Ureter (tissue), 1 donor: ENCODE measurements at places on chromosomes 6 and 20. TPM values are rescaled to one million over a fixed set of nuclear protein-coding genes. Genes with fewer than 3 reads are reported as not detected.

Gene EDN3
- total RNA-seq: 0.16 TPM

Gene MCCD1
- total RNA-seq: not detected

Gene ACAT2
- 42.1 TPM for total RNA-seq

Gene SIRPD
- not detected for total RNA-seq

Gene BANF2
- total RNA-seq: not detected

Gene TPBG
- total RNA-seq: 19.8 TPM

Gene KIF13A
- 57.7 TPM for total RNA-seq

Gene MYB
- total RNA-seq: 0.89 TPM

Gene CTNNBL1
- 52.9 TPM for total RNA-seq

Gene HTR1B
- total RNA-seq: 1.9 TPM

Gene MUC21
- not detected for total RNA-seq

Gene TMC2
- total RNA-seq: not detected

- DNase-seq: no peak
These were observed 85.1 kb downstream of the NCOA3 start for GRCh38 chr20:47586649-47587294.

- no peak for DNase-seq
These were observed 176.9 kb downstream of the DTNBP1 start for GRCh38 chr6:15485936-15486335.

DNA sequence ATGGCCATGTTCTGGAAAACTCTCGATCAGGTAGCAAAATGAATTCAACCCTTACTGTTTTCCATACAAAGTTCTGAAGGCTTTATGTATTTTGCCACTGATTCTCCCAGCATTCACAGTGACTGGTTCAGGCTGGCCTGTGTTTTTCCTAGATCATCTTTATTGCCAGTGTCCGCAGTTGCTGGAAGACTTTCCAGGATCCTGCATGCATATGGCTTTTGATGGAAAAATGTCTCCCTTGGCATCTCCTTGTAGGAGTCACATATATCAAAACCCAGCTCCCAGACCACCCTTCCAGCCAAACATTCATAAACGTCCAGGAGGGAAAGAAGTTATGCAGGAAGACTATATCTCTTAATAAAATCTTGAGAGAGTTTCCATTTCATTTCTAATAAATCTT lies 588.8 kb downstream of the MAFB start:
- DNase-seq: no peak

DNA sequence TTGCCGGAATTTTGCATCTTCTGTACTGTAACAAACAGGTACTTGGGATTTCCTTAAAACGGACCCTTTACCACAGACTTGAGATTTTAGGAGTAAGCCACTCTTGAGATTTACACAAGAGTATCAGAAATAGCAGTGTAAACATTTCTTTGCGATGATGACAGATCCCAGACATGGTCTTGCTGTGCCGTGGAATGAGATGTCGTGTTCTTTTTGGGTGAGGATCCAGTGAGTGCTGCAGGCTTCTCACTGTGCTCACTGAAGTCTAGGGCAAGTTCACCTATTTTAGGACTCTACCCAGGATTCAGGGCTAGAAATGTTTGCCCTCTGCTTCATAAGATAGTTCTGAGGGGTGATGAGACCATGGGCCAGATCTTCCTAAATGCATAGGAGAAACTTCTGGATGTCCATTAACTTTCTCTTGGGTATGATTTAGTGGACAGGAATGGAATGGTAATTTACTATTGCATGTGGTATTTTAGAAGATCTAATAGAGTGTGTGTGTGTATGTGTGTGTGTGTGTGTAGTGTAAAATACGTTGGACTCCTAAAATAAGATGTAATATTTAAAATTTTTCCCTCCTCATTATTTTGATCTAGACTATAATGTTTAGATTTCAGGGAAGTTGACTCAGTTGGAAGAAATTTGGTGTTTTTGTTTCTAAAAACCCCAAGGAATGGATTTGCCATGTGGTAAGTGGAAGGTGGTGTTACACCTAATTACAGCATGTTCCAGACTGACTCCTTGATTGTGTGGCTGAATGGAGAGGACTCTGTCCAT lies 8.5 kb downstream of the LRRC1 start:
- DNase-seq: no peak

- DNase-seq: no peak
These were observed 62.9 kb upstream of the HBS1L start for GRCh38 chr6:135117413-135117968.

- no peak for DNase-seq
These were observed 30.5 kb upstream of the HFE start for GRCh38 chr6:26056583-26057350.

GRCh38 chr6:107304421-107305025 lies 154.8 kb downstream of the PDSS2 start:
- DNase-seq: no peak

- no peak for DNase-seq
These were observed 769.9 kb downstream of the HDGFL1 start for GRCh38 chr6:23339268-23339667.

- no peak for DNase-seq
These were observed 24.5 kb downstream of the PGM3 start for GRCh38 chr6:83168556-83168955.

GRCh38 chr6:128570680-128571063 lies 50.3 kb upstream of the PTPRK start:
- DNase-seq: no peak

GRCh38 chr6:70508953-70509352 lies 57.8 kb upstream of the SDHAF4 start:
- DNase-seq: no peak

DNA sequence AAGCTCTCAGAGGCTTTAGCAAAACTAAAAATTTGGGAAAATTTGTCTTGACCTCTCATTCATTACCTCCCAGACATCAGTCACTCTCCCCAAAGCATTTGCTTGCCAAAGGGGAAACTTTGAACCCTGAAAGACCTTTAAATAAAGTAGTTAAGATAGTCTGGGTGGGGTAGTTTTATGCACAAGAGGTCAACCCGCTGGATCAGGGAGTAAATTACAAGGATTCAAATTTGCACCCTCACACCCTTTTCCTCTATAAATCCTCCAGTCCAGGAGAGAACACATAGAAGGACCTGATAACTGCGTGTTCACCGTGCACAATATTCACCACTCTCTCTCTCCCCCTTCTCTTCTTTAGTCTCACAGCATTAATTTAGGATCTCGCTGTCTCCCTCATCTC lies 36.1 kb upstream of the TNFRSF21 start:
- no peak for DNase-seq

DNA sequence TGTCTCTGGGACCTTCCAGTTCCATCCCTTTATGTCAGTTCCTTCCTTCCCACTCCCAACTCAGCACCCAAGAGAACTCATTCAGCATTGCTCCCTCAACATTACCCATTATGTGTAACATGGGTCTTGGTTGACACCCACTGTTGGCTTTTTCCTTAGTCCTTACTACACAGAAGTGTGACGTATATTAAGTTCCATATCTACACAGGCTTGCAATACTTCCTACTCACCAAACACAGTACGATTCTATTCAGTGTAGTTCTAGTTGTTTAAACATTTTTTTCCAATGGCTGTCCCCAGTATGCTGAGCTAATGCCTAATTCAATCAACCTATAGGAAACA lies 37.7 kb downstream of the ARHGAP18 start:
- DNase-seq: no peak

- no peak for DNase-seq
These were observed 15.1 kb downstream of the RNF217 start for GRCh38 chr6:124977067-124977908.

DNA sequence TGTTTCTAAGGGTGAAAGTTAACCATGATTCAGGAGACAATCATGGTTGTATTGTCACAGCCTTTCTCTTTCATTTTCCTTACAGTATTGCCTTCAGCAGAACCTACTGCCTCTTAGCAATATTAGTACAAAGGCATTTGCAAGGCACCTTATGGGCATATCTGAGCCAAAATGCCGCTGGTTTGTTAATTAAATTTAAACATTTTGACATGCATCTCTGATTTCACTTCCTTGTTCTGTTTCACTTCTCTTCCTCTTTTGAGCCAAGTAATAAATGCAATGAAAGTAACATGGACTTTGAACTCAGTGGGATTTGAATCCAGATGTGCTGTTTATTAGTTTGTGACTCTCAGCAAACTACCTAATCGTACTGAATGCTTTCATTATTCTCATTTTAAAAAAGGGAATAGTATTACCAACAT lies 467.4 kb upstream of the CITED2 start:
- no peak for DNase-seq

DNA sequence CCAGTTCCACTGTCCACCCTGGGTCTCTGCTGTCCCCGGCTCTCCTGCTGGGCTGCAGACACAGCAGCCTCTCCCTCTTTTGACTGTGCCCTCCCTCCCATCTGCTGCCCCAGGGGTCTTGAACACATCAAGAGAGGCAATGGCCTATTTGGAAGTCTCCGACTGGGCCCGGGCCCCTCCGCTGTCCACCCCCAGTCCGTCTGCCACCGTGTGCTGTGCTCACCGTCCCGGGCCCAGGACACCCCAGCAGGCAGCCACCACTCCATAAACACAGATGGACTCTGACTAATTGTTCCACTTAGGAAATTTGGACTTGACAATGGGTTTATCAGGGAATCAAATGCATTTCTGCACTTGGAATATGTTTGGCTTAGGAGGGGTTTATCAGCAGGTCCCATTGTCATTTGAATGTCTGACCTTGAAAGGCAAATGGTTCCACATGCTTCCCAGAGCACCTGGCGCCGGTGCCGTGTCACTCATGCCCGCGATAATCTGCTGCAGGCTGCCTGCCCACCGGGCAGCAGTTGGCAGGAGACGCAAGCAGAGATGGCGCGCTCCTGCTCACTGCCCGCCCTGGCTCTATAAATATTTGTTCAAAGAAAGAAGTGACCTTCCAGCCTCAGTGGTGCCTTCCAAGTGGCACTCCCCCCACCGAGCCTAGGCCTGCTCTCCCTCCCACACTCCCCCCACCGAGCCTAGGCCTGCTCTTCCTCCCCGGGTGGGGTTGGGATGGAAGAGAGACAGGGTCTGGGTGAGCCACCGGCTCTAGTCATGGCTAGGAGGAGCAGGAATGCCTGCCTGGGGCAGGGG lies 18.8 kb upstream of the FRMD1 start:
- DNase-seq: no peak

DNA sequence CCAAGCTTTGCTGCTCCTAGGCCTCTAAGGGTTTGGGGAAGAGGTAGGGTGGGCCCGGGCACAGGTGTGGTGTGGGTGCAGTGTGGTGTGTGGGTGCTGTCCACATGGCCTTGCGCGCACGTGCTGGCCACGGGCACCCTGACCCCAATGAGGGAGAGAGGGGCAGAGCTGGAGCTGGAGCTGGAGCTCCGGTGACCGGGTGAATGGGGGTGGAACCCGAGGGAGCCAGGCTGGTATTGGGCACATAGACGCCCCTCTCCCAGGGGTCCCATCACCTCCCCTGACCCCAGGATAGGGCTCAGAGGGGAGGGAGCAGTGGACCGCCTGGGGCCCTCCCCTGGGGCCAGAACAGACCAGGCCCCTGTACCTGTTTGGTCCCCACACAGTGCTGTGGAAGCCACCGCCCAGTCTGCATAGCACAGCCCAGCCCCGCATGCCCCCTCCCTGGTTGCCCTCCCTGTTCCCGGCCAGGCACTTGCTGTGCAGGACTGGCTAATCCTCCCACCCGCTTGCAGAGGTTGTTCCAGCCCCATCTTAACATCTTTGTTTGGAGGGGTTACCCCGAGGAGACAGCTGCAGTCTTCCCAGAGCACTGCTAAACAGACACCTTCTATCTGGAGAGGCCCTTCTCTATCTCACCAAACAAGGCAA lies 984 bp downstream of the ADAM33 start:
- DNase-seq: no peak

DNA sequence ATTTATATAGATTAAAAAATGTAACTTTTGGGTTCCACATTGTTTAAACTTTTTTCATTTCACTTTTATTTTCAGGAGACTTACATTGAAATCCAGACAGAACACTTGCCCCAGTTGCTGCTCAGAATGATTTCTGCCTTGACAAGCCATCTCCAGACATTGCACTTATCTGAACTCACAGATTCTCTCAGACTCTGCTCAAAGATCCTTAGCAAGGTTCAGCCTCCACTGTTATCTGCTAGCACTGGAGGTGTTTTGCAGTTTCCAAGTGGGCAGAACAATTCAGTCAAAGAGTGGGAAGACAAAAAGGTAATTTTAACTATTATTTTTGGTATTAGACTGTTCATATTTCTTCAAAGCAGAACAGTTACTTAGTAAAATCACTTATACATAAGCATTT lies 58.0 kb downstream of the DOP1A start:
- no peak for DNase-seq

DNA sequence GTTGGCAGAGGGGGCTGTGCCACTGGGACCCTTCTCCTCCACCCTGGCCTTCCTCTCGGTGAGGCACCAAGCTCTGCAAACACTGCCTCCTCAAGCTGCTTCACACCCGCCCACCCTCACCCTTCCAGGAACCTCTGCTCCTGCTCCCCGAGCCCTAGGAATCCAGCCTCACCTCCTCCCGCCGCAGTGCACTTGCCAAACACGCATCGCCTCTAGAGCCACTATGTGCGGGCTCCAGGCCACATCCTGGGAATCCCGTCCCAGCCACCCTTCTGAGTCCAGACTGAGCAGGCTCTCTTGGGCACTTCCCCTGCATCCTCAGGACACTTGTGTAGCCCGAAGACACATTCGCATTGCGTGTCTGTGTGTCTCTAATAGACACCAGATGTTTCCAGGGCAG lies 18.5 kb downstream of the PSMG4 start:
- no peak for DNase-seq

DNA sequence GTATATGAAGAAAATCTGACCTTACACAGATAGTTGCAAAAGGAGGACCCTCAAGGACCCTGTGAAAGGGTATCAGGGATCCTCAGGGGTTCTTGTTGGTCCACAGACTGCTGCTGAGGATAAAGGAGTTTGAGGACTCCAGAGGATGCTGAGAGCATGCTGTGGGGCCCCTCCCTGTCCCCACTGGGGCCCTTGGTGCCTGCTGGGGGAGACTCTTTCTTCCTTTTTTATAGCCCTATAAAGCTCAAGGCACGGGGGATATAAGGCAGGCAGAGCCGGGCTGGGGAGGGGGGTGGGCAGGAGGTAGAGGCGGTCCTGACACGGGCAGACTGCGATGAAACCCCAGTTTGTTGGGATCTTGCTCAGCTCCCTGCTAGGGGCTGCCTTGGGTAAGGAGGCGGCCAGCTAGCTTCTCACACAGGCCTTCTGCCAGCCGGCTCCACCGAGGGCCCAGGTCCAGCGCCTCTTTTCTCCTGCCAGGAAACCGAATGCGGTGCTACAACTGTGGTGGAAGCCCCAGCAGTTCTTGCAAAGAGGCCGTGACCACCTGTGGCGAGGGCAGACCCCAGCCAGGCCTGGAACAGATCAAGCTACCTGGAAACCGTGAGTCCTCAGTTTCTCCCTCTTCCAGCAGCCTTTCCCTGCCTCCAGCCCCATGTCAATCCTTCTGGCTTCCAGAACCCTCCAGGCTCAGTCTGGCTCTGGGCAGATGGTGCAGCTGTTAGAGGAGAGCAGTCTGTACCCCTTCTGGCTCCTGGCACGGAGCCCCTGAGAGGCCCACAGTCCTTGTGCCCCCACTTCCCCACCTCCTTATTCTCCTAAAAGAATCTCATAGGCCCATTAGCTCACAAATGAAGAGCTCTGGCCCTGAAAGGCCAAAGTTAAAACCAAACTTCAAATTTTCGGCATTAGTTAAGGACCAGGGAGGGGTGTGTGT lies at the start of gene LY6G6D:
LY6G6D (plus strand) TSS at position 327 of the 937 bp plus-strand sequence; CDS start at position 335, 8 bp downstream.
- DNase-seq: no peak

- DNase-seq: no peak
These were observed 109.9 kb upstream of the MOCS1 start for GRCh38 chr6:40044196-40044595.

- DNase-seq: peak; percentile 46
These were observed 1.4 kb downstream of the BTN1A1 start for GRCh38 chr6:26501482-26501986.

GRCh38 chr6:83885984-83886383 lies 26.5 kb downstream of the CYB5R4 start:
- DNase-seq: no peak
